ENCODE measurements at places on chromosomes 1 and 21.

DNA sequence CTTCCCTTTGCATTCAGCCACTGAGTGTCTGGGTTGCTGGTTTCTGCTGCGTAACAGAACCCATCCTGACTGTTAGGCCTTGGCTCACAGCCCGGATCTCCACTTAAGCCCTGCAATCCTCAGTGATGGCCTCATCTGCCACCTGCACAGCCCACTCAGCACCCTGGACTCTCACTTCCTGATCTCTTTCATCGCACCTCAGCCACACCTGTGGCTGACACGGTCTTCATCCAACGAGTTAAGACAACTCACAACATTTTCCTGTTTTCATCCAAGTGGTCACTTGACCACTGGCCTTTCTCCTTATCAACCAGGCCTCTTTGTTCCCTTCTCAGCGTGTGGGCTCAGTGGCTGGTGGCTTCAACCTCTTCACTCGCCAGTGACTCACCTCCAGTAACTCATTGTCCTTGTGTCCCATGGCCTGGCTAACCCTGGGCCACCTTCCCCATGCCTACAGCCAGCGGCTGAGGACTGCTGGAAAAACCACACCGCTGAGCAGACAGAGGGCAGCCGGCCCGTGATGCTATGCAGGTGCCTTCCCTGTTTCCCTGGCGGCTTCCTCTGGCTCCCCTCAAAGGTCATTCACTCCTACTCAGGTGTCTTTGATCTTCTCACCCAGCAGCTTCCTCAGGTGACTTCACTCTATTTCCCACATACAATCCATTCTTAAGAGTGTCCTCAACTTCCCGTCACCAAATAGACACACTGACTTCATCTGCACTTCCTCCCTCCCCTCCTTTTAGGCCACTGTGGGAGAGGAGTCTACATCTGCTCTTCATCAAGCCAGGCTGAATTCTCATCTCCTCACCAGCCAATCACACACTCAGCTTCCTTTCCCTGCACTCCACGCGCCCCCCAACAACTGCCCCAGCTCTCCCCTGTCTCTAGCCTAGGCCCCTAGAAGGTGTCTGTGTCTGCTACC is 19.9 kb upstream of the EDN2 start:
- no peak overlapping the region for H3K27ac ChIP-seq
- H3K4me3 ChIP-seq = no peak overlapping the region
- no peaks in the 10 kb centered on the region for H3K36me3 ChIP-seq

GRCh38 chr1:222644636-222644980 is 26.7 kb downstream of the MIA3 start:
- peak overlapping the region; percentile 95 for H3K27ac ChIP-seq
- DNase-seq = no peak
- H3K36me3 ChIP-seq = no peaks in the 10 kb centered on the region
- H3K27me3 ChIP-seq = peaks cover 3% of the 10 kb centered on the region
- H3K4me1 ChIP-seq = peaks cover 7% of the 10 kb centered on the region

DNA sequence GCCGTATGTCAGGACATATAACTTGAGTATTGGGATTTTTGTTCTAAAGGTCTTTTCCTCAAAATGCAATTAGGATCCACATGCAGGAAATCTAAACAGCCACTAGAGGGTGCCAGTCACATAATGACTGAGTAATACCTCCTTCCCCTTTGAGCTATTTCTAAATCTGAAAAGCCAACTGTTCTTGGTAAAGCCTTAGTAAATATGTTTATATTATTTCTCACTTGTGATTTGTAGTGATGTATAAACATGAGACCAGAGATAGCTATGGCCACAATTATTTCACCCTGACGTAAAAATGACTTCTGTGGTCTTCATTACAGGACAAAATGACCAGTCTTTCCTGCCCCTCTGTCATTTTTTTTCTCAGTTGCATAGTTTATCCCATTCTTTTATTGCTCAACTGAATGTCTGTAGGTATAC is 41.0 kb upstream of the DR1 start:
- H3K27ac ChIP-seq = no peak overlapping the region
- no peaks in the 10 kb centered on the region for H3K27me3 ChIP-seq
- no peaks in the 10 kb centered on the region for H3K4me1 ChIP-seq

DNA sequence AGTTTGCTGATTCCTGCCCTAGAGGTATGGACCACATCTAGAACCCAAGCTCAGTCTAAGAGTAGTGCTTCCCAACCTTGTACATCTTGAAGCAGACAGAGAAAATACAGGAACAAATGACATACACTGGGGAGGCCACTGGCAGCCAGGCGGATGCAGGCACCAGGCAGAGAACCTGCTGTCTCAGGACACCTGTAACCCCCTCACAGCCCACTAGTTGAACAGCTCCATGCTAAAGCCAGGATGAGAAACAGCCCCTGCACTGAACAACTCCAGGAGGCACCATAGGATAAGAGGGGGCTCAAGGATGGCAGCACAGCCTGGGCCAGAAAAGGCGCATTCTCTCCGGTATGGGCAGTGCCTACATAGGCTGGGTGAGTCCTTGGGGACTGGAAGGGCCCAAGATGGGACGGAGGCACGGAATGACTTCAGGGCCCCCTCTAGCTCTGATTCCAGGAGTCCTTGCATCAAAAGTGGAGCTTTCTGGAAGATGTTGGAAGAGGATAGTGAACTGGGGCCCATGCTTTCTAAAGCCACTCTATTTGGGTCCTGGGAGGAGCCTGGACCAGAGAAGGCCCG is 16.0 kb downstream of the MEF2D start:
- no peak overlapping the region for H3K4me3 ChIP-seq
- no peak for DNase-seq
- peaks cover 22% of the 10 kb centered on the region for H3K27me3 ChIP-seq
- H3K36me3 ChIP-seq = peaks cover 5% of the 10 kb centered on the region
- H3K4me1 ChIP-seq = peaks cover 45% of the 10 kb centered on the region

- no peak for DNase-seq
- no peaks in the 10 kb centered on the region for H3K36me3 ChIP-seq
- H3K27me3 ChIP-seq = peaks cover 3% of the 10 kb centered on the region
- no peak overlapping the region for H3K27ac ChIP-seq
- peaks cover 6% of the 10 kb centered on the region for H3K4me1 ChIP-seq
Observed at GRCh38 chr1:24919791-24920532, 10.1 kb downstream of the RUNX3 start.

DNA sequence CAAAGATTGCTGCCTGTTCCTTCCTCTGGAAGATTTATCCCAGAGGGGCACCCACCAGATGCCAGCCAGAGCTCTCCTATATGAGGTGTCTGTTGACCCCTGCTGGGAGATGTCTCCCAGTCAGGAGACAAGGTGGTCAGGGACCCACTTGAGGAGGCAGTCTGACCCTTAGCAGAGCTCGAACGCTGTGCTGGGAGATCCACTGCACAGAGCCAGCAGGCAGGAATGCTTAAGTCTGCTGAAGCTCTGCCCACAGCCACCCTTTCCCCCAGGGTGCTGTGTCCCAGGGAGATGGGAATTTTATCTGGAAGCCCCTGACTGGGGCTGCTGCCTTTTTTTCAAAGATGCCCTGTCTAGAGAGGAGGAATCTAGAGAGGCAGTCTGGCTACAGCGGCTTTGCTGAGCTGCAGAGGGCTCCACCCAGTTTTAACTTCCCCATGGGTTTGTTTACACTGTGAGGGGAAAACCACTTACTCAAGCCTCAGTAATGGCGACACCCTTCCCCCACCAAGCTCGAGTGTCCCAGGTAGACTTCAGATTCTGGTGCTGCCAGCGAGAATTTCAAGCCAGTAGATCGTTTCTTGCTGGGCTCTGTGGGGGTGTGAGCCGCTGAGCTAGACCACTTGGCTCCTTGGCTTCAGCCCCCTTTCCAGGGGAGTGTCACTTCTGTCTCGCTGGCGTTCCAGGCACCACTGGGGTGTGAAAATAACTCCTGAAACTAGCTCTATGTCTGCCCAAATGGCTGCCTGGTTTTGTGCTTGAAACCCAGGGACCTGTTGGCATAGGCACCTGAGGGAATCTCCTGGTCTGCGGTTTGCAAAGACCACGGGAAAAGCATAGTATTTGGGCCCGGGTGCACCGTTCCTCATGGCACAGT is 51.1 kb upstream of the PDC start:
- H3K36me3 ChIP-seq = no peaks in the 10 kb centered on the region
- DNase-seq = no peak
- H3K27ac ChIP-seq = no peak overlapping the region

- H3K36me3 ChIP-seq = peaks cover 13% of the 10 kb centered on the region
- H3K4me1 ChIP-seq = peaks cover 4% of the 10 kb centered on the region
- no peak overlapping the region for H3K27ac ChIP-seq
- H3K4me3 ChIP-seq = no peak overlapping the region
Observed at GRCh38 chr1:10848109-10848684, 51.8 kb upstream of the CASZ1 start.

DNA sequence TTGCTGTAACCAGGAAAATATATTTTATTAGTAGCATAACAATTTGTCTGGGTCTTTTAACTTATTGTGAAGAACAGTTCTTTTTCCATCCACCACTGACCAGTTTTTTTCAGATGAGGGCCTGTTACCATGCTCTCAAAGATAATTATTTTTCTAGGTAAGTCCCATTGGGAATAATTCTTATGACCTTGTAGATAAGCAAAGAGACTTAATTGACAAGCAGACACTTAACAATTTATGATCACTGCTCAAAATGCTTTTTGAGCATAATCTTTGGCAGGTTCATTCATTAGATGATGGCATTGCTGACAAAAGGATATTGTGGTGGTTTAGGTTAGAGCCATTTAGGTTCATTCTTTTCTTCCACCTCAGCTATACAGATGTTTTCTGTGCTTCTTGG is 6.6 kb downstream of the SNX27 start:
- no peaks in the 10 kb centered on the region for H3K36me3 ChIP-seq
- H3K27me3 ChIP-seq = no peaks in the 10 kb centered on the region

- no peak overlapping the region for H3K27ac ChIP-seq
- no peak for DNase-seq
- H3K27me3 ChIP-seq = no peaks in the 10 kb centered on the region
- H3K36me3 ChIP-seq = no peaks in the 10 kb centered on the region
- no peak overlapping the region for H3K4me3 ChIP-seq
Observed at GRCh38 chr1:85121744-85122143, 73.4 kb upstream of the MCOLN3 start.

DNA sequence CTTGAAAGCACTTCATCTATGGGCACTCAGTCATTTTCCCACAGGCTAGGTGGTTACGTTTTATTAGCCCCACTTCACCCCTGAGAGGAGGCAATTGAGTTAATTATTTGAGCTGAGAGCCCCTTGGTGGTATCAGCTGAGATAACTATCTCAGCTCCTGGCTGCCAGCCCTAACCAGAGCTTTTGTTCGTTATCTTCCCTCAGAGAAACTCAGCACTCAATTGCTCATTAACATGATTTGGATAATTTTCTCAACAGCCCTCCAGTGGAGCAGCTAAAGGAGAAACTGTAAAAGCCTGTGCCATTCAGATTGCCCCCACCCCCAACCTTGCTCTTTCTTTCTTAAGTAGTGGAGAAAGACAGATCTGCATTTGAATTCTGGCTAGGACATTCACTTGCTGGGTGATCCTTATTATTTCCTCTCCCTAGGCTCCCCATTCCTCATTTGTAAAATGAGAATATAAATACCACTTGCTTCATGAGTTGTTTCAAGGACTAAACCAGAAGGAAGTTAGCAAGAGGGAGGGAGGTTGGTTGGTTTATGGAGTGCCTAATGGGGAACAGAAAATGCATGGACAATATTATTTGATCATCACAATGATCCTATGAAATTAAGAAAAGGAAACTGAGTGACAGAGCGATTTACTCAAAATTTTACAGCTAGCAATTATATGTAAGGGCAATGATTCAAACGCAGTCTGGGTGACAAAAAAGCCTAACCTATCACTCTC is 218.7 kb upstream of the FGGY start:
- DNase-seq = no peak
- no peak overlapping the region for H3K27ac ChIP-seq
- no peak overlapping the region for H3K4me3 ChIP-seq
- no peaks in the 10 kb centered on the region for H3K36me3 ChIP-seq
- peaks cover 2% of the 10 kb centered on the region for H3K4me1 ChIP-seq
- H3K27me3 ChIP-seq = no peaks in the 10 kb centered on the region

DNA sequence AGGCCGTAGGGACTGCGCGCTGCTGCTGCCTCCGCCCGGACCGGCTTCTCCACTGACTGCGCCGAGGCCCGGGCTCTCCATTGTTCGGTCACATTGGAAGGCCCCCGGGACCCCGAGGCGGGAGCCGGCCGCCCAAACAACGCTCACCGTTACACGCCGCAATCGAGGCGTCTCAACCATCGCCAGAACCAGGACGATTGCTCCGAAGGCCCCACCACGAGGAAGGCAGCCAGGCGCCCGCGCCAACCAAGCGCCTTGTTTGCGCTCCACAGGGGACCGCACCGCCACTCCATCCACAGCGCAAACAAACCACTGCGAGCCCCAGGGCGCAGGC is 595 bp downstream of the GLUL start:
- H3K36me3 ChIP-seq = no peaks in the 10 kb centered on the region
- DNase-seq = peak; percentile 62
- peak overlapping the region; percentile 98 for H3K27ac ChIP-seq

DNA sequence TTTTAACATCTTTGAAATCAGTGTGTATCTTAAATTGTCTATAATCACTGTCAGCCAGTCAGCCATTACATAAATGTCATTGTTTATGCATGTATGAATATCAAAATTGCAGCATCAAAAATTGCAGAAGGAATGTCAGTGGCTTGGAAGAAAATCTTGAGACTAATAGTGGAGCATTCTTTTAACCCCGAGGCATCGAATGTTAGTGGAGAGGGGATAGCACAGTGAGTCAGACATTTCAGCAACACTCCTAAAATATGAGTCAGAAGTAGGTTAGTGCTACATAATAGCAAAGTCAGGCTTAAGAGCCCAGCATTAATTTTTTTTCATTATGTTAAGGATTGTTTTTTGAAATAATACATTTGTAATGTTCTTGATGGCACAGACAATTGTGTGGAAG is 45.5 kb downstream of the SNRPE start:
- no peaks in the 10 kb centered on the region for H3K4me1 ChIP-seq
- no peak for DNase-seq
- peaks cover 3% of the 10 kb centered on the region for H3K27me3 ChIP-seq

GRCh38 chr1:205015241-205015640 is 27.8 kb upstream of the CNTN2 start:
- H3K4me3 ChIP-seq = no peak overlapping the region
- H3K27me3 ChIP-seq = peaks cover 21% of the 10 kb centered on the region
- H3K27ac ChIP-seq = no peak overlapping the region
- DNase-seq = no peak
- H3K36me3 ChIP-seq = peaks cover 7% of the 10 kb centered on the region

DNA sequence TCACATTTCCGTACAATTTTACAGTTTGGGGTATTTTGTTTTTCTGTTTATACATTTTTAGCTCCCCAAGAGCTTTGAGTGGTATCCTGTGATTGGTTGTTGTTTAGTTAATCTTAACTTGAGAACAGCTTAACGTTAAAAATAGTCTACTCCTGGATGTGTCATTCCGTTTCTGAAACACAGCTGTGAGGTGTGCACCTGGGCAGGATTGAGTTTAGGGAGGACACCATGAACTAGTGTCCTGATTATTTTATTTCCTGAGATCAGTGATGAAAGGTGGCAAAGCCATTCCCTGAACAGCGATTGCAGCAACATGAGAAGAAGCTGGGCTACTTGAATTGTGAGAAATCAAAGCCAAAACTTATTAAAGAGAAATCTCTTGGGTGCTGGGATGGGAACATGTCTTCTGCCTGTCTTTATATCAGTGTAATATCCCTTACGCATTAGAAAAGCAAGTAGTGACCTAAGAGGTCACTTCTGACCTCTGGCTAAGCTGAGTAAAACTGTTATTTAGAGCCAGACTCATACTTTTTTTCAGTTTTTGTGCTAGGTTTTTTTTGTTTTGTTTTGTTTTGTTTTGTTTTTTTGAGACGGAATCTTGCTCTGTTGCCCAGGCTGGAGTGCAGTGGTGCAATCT is 43.4 kb downstream of the ZBTB40 start:
- no peak overlapping the region for H3K4me3 ChIP-seq
- H3K27me3 ChIP-seq = no peaks in the 10 kb centered on the region

Data from glutamatergic neuron (in vitro differentiated cells).